ENCODE measurements at places on chromosomes 12 and 14.

DNA sequence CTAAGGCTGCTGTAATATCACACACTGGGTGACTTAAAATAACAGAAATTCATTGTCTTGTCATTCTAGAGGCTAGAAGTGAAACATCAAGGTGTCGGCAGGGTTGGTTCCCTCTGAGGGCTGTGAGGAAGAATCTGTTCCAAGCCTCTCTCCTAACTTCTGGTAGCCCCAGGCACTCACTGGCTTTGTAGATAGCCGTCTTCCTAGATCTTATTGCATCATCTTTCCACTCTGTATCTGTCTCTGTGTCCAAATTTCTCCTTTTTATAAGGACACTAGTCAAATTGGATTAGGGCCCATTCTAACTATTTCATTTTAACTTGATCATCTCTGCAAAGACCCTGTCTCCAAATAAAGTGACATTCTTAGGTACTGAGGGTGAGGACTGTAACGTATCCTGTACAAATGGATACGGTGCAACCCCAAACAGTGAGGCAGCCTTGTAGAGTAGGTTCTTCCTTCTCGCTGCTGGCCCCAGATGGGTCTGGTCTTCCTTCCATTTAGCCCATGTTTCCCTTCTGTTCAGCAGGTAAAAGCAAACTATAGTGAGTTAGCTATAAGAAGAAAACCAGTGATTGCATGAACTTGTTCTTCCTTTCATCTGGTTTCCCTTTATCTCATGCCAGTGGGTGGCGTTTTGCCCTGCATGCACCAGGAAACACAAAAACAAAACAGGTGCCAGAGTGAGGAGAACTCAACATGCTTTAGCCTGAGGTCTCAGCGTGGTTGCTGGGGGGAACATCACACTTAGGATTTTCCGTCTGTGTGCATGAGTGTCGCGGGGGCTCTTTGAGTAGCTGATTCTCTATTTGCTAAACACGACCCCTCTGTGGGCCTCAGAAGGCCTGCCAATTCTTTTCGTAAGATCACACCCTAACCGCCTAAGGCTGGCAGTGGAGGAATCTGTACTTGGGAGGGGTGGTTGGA lies 19.5 kb downstream of the TTC9 start:
- no peak for DNase-seq

DNA sequence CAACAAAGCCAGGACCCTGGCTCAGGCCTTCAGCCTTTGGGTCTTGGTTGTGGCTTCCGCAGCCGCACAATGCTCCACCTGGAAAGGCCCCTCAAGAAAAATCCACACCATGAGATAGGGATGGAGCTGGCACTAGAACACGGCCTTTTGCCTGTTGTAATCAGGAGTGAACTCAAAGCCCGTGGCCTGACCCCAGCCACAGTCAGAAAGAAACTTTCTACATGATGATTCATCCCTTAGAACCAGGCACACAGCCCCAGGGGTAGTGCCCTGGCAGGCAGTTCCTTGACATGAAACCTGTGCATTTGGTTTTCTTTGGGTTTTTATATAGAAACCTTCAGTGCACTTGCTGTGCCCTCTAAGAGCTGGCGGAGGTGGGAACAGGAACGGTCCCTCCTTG lies 5.1 kb downstream of the CLMN start:
- no peak for DNase-seq

DNA sequence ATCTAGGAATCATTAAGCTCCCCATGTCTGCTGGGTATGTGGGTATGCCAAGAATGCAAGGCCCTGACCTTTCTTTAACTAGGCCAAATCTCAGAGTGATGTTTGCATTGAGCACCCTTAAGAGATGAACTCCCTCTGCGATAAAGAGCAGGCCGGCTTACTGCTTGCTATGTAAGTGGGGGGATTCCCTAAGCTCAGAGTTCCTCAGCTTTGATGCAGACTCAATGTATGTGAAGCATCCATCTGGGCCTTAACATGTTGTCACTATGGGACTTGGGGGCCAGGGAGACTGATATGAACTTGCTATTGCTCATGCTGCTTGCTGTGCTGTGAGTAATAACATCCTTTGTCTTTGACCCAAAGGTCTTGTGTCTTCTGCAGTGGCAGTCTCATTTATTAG lies 149.7 kb downstream of the C12orf75 start:
- peak; percentile 46 for DNase-seq

GRCh38 chr12:118013283-118013682 lies 3.2 kb upstream of the RFC5 start:
- DNase-seq, result no peak

GRCh38 chr12:51911307-51911706 lies 4.0 kb downstream of the ACVRL1 start:
- DNase-seq, result no peak

DNA sequence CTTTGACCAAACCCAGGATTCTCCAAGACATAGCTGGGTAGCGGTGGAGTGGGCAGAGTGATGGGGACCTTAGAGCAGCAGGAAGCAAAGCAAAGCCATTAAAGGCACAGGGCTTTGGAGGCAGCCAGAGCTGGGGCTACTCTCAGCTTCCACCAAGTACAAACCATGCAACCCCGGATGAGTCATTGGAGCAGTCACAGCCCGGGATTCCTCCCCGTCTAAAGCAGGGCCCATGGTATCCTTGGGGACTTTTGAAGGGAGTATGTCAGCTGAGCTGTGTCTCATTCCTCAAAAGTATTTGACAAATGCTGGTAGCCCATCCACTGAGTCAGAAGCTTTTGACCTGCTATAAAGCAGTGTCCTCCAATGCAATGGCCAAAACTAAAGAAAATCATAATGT lies 9.7 kb upstream of the IFI27 start:
- DNase-seq, result peak; percentile 86

Data from fibroblast of upper back skin (primary cell).